Bronchial smooth muscle cell (primary cell): ENCODE measurements at places on chromosomes 5 and 9. TPM values are rescaled to one million over a fixed set of nuclear protein-coding genes. Genes with fewer than 3 reads are reported as not detected.

SH3GL2 gene
- total RNA-seq, result not detected in 2 replicates

OGN gene
- 43.5 and 59.9 TPM in 2 replicates for total RNA-seq

DND1 gene
- total RNA-seq, result 0.16 and 0.17 TPM in 2 replicates

CYLC2 gene
- total RNA-seq, result not detected in 2 replicates

SHROOM1 gene
- 2.7 and 3.5 TPM in 2 replicates for total RNA-seq

C5orf52 gene
- total RNA-seq, result not detected in 2 replicates

RGMB gene
- 10.0 and 14.7 TPM in 2 replicates for total RNA-seq

DRD1 gene
- under 0.01 TPM in 1 of 2 replicates, not detected in the other for total RNA-seq

CDH9 gene
- not detected in 2 replicates for total RNA-seq

MARCHF11 gene
- not detected in 2 replicates for total RNA-seq

ST6GALNAC4 gene
- total RNA-seq, result 23.0 and 24.5 TPM in 2 replicates

C9orf50 gene
- total RNA-seq, result under 0.01 TPM in 2 replicates

PCDHAC2 gene
- total RNA-seq, result under 0.01 and 0.09 TPM in 2 replicates

SOHLH1 gene
- total RNA-seq, result not detected in 2 replicates

TCF7 gene
- 2.8 and 3.9 TPM in 2 replicates for total RNA-seq

CARTPT gene
- not detected in 2 replicates for total RNA-seq

CCDC180 gene
- 3.2 and 5.2 TPM in 2 replicates for total RNA-seq
